ENCODE measurements at places on chromosomes 7 and 10. TPM values are rescaled to one million over a fixed set of nuclear protein-coding genes. Genes with fewer than 3 reads are reported as not detected.
A peak's percentile ranks its signal among the peaks of the same experiment; 100 is the strongest.

DNA sequence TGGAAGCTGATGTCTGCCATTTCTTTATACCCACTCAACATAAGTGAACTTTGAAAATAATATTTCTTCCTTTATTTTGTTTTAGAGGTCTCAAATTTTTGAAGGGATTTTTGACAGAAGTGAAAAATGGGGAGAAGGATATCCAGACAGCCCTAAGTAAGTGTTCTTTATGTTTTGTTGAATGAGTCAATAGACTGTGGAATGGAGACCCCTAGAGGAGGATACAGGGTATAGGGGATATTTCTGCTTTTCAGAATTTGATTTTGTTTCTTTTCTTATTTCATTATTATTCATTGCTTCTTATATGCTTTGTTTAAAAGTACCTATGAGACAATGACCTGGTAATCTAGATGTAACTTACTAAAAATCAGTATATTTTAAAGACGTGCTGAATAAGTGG is 34.4 kb downstream of the PLEKHA8 start:
- no peaks in the 10 kb centered on the region for H3K36me3 ChIP-seq
- no peak for DNase-seq
- H3K27ac ChIP-seq = no peak overlapping the region
- H3K27me3 ChIP-seq = no peaks in the 10 kb centered on the region
- no peak overlapping the region for H3K4me3 ChIP-seq
- peaks cover under 1% of the 10 kb centered on the region for H3K4me1 ChIP-seq

DNA sequence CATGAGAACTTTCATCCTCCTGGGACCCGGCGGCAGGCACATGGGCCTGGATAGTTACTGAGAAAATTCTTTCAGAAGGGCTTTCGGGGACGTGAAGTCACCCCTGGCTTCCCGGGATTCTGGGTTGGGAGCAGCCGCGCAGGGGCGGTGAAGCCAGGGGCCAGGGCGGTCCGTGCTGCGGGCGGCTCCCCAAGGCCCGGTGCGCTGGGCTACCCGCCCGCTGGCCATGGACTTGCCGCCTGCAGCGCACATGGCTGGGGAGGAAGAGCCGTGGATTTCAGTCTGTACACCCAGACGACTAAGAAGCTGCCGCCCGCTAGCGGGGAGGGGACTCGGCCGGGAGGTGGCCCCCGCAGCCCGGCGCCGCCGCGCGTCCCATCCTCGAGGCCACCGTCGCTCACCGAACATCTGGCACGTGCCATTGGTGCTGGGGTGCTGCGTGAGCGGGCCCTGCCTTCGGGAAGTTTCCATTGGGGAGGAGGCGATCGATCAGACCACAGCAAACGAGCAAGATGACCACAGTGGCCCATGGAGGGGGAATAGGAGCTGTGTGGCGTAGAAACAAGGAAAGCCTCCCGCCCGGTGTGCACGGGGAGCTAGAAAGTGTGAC is 64.5 kb downstream of the TMEM209 start:
- H3K36me3 ChIP-seq = no peaks in the 10 kb centered on the region
- peaks cover 32% of the 10 kb centered on the region for H3K4me1 ChIP-seq
- DNase-seq = no peak
- no peak overlapping the region for H3K4me3 ChIP-seq
- peak overlapping the region; percentile 77 for H3K27ac ChIP-seq

GRCh38 chr7:155724327-155725005 is 80.0 kb downstream of the RBM33 start:
- H3K4me3 ChIP-seq = no peak overlapping the region
- peaks cover 10% of the 10 kb centered on the region for H3K36me3 ChIP-seq
- H3K27ac ChIP-seq = no peak overlapping the region
- no peak for DNase-seq
- H3K27me3 ChIP-seq = no peaks in the 10 kb centered on the region

DNA sequence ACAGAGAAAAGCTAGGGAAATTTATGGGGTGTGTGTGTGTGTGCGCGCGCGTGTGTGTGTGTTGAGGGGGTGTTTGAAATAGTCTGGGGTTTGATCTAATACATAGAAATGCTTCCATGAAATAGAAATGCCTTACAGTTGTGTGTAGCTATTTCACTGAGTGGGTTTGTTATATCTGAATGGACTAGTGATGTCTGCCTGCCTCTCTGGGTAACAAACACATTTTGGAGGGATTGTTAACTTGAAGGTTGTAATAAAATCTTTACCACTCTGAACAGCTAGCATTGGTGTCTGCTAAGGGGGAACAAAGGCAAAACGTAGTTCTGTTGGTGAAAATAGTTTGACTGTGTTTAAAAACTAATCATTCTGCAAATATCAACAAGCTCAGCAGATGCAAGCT is 509.3 kb downstream of the LRMDA start:
- DNase-seq = no peak
- no peak overlapping the region for H3K27ac ChIP-seq
- no peak overlapping the region for H3K4me3 ChIP-seq
- H3K4me1 ChIP-seq = no peaks in the 10 kb centered on the region

- H3K4me3 ChIP-seq = no peak overlapping the region
- H3K4me1 ChIP-seq = no peaks in the 10 kb centered on the region
- H3K27me3 ChIP-seq = no peaks in the 10 kb centered on the region
- DNase-seq = no peak
- no peaks in the 10 kb centered on the region for H3K36me3 ChIP-seq
These were observed 17.3 kb upstream of the SAMD9L start for GRCh38 chr7:93165447-93165846.

DNA sequence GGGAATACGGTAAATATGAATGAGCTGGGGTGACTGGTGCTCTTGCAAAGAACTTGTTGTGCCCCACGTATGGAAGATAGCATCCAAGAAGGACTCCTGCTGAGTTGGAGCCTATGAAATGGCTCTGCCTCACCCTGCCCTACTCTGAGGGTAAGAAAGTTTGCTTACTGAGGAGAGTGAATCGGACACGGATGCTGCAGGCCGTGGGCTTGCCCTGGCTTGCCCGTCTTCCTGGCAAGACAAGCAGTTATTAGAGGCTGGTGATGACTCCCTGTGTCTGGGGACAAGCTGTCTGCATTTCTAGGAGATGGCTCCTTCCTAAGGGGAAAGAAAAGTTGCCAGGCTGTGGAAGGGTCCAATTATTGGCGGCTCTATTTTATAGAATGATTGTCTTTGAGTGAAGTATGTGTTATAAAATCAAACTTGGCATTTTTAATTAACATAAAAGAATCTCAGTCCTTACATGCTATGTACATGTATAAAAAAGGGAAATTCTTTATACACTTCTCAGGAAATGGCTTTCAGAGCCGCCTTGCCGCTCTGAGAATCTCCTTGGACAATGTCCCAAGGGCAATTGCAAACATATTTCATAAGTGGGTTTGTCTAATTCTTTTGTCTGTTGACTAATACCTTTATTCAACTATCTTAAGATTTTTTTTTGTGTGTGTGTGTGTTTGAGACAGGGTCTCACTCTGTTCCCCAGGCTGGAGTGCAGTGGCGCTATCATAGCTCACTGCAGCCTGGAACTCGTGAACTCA is 64.6 kb downstream of the CYP26A1 start:
- H3K4me3 ChIP-seq = no peak overlapping the region
- DNase-seq = no peak
- no peaks in the 10 kb centered on the region for H3K36me3 ChIP-seq
- no peaks in the 10 kb centered on the region for H3K27me3 ChIP-seq

- H3K4me3 ChIP-seq = no peak overlapping the region
- no peaks in the 10 kb centered on the region for H3K4me1 ChIP-seq
- H3K27ac ChIP-seq = no peak overlapping the region
- H3K36me3 ChIP-seq = no peaks in the 10 kb centered on the region
- no peaks in the 10 kb centered on the region for H3K27me3 ChIP-seq
These were observed 8.9 kb upstream of the C7orf33 start for GRCh38 chr7:148581624-148582023.

DNA sequence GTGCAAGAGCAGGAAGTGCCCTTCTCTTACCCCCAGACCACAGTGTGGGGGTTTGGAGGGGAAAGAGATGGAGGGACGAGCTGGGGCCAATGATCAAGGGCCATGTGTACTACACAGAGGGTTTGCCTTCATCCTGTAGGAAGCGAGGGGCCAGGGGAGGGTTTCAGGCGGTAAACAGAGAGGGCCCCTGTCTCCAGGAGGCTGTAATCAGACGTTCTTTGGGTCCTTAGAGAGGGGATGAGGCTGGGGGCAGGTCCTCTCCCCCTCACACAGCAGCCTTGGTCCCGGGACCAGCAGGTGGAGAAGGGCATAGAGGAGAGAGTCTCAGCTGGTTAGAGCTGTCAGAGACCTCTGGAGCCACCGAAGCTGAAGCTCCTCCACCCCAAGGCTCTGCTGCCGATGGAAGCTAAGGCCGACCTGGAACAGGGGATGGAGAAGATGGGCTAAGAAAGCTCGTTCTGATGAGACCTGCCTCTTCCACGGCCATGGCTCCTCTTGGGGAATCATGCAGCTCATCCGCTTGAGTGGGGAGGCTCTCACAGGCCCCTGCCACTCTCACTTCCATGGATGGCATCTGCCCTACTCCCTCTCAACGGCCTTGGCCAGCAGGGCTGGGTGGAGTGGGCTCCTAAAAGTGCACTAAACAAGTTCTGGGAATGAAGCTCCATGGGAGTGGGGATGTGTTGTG is 3.5 kb downstream of the LOXL4 start:
- H3K27ac ChIP-seq = no peak overlapping the region
- DNase-seq = no peak
- no peaks in the 10 kb centered on the region for H3K36me3 ChIP-seq
- no peak overlapping the region for H3K4me3 ChIP-seq

INSYN2A gene
- total RNA-seq = 0.41 TPM

FGFR2 gene
- 11.8 TPM for total RNA-seq

AP3M1 gene
- 50.0 TPM for total RNA-seq

LIPF gene
- not detected for total RNA-seq

PTPRE gene
- total RNA-seq = 15.8 TPM

FAM25A gene
- total RNA-seq = not detected

GPR26 gene
- total RNA-seq = 0.09 TPM

OPN1SW gene
- not detected for total RNA-seq

HOXA11 gene
- total RNA-seq = not detected

SAP25 gene
- total RNA-seq = 1.4 TPM

All from astrocyte (in vitro differentiated cells and primary cell).